ENCODE measurements at places on chromosomes 4 and X. TPM values are rescaled to one million over a fixed set of nuclear protein-coding genes. Genes with fewer than 3 reads are reported as not detected.
A peak's percentile ranks its signal among the peaks of the same experiment; 100 is the strongest.

The SSX2B gene
- not detected for total RNA-seq

The PDCL2 gene
- total RNA-seq = not detected

The TEC gene
- 2.7 TPM for total RNA-seq

The DUSP9 gene
- total RNA-seq = 0.19 TPM

The MAGEA4 gene
- not detected for total RNA-seq

The FOXR2 gene
- not detected for total RNA-seq

The MAP3K15 gene
- 0.31 TPM for total RNA-seq

The BMX gene
- total RNA-seq = not detected

The PROM1 gene
- not detected for total RNA-seq

The SPANXN1 gene
- not detected for total RNA-seq

The RTL9 gene
- total RNA-seq = not detected

GRCh38 chr4:113684534-113685091 lies 76.9 kb downstream of the CAMK2D start:
- no peaks in the 10 kb centered on the region for H3K27me3 ChIP-seq
- H3K36me3 ChIP-seq = peaks cover 51% of the 10 kb centered on the region
- peak overlapping the region; percentile 69 for H3K4me3 ChIP-seq
- peak overlapping the region; percentile 95 for H3K27ac ChIP-seq

GRCh38 chr4:16248605-16249004 lies 22.3 kb upstream of the TAPT1 start:
- H3K27ac ChIP-seq = no peak overlapping the region
- no peaks in the 10 kb centered on the region for H3K27me3 ChIP-seq
- DNase-seq = no peak
- H3K4me3 ChIP-seq = no peak overlapping the region
- H3K36me3 ChIP-seq = peaks cover 5% of the 10 kb centered on the region
- no peaks in the 10 kb centered on the region for H3K4me1 ChIP-seq

GRCh38 chrX:9728261-9728660 lies 37.4 kb downstream of the GPR143 start:
- peaks cover 1% of the 10 kb centered on the region for H3K36me3 ChIP-seq
- DNase-seq = no peak

GRCh38 chrX:110163488-110163887 lies 154.4 kb downstream of the AMMECR1 start:
- no peaks in the 10 kb centered on the region for H3K36me3 ChIP-seq
- no peak overlapping the region for H3K27ac ChIP-seq
- H3K27me3 ChIP-seq = no peaks in the 10 kb centered on the region

GRCh38 chrX:134715930-134716619 lies 57.8 kb upstream of the PLAC1 start:
- peaks cover 10% of the 10 kb centered on the region for H3K4me1 ChIP-seq
- H3K27ac ChIP-seq = no peak overlapping the region
- no peak overlapping the region for H3K4me3 ChIP-seq
- DNase-seq = no peak
- H3K27me3 ChIP-seq = peaks cover 1% of the 10 kb centered on the region

DNA sequence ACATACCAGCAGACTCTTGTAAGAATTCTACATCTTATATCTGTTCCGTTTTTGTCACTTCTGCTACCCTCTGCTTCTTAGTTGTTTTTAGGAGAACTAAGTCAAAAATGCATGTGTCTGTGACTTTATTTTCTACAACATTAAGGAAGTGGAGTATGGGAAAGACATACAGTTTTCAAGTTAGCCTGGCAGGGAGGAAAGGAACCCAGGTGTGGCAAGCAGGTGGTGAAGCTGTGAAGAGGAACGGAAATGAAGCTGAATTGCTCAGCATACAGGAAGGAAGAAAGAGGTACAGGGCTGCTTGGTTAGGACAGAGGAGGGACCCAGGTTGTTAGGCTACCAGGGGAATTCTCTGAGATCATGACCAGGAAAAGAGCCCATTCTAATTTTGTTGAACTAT lies 9.4 kb downstream of the GPRIN3 start:
- H3K36me3 ChIP-seq = peaks cover 15% of the 10 kb centered on the region
- H3K27ac ChIP-seq = peak overlapping the region; percentile 94
- no peaks in the 10 kb centered on the region for H3K27me3 ChIP-seq
- peaks cover 70% of the 10 kb centered on the region for H3K4me1 ChIP-seq

- peak overlapping the region; percentile 95 for H3K27ac ChIP-seq
- peaks cover 36% of the 10 kb centered on the region for H3K4me1 ChIP-seq
- peak overlapping the region; percentile 100 for H3K4me3 ChIP-seq
- DNase-seq = no peak
- peaks cover 71% of the 10 kb centered on the region for H3K36me3 ChIP-seq
Measured at GRCh38 chrX:71543316-71543715, 10.4 kb downstream of the OGT start.

DNA sequence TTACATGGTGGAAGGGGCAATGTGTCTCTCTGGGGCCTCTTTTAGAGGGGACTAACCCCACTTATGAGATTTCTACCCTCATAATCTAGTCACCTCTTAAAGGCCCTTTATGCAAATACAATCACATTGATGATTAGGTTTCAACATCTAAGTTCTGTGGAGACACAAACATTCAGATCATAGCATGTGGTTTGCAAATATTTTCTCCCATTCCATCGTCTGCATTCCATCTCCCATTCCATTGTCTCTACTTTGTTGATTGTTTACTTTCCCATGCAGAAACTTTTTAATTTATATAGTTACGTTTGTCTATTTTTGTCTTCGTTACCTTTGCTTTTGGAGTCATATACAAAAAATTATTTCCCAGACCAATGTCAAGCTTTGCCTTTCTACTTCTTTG lies 927.5 kb upstream of the INTU start:
- H3K4me1 ChIP-seq = no peaks in the 10 kb centered on the region
- H3K27ac ChIP-seq = no peak overlapping the region
- H3K27me3 ChIP-seq = no peaks in the 10 kb centered on the region
- DNase-seq = no peak
- H3K36me3 ChIP-seq = no peaks in the 10 kb centered on the region

GRCh38 chr4:93835929-93836328 lies 7.4 kb downstream of the ATOH1 start:
- H3K27ac ChIP-seq = no peak overlapping the region
- no peaks in the 10 kb centered on the region for H3K4me1 ChIP-seq
- H3K36me3 ChIP-seq = no peaks in the 10 kb centered on the region
- H3K4me3 ChIP-seq = no peak overlapping the region
- no peak for DNase-seq
- peaks cover 39% of the 10 kb centered on the region for H3K27me3 ChIP-seq

- no peaks in the 10 kb centered on the region for H3K4me1 ChIP-seq
- no peak overlapping the region for H3K4me3 ChIP-seq
- H3K27me3 ChIP-seq = no peaks in the 10 kb centered on the region
Measured at GRCh38 chrX:155592331-155592730, 20.4 kb downstream of the TMLHE start.

- peaks cover 10% of the 10 kb centered on the region for H3K4me1 ChIP-seq
- peak; percentile 56 for DNase-seq
- H3K27me3 ChIP-seq = no peaks in the 10 kb centered on the region
- no peak overlapping the region for H3K4me3 ChIP-seq
- H3K27ac ChIP-seq = peak overlapping the region; percentile 41
Measured at GRCh38 chrX:46791927-46792809, 33.2 kb upstream of the SLC9A7 start.

DNA sequence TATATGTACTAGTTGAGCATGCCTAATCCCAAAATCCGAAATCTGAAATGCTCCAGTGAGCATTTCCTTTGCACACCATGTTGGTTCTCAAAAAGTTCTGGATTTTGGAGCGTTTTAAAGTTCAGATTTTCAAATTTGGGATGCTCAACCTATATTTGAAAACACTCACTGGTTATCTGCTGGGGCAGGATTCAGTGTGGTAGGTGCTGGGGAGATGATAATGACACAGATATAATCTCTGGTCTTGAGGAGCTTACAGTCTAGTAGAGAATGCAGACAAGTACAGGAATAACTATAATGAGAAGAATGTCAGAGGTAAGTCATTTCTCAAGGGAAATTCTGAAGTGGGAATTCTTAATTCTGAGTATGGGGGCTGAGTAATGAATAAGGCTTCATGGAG lies 59.4 kb upstream of the CITED1 start:
- H3K4me1 ChIP-seq = no peaks in the 10 kb centered on the region
- H3K36me3 ChIP-seq = no peaks in the 10 kb centered on the region
- DNase-seq = no peak
- no peaks in the 10 kb centered on the region for H3K27me3 ChIP-seq

- H3K27me3 ChIP-seq = no peaks in the 10 kb centered on the region
- no peaks in the 10 kb centered on the region for H3K4me1 ChIP-seq
- DNase-seq = no peak
- H3K36me3 ChIP-seq = no peaks in the 10 kb centered on the region
- no peak overlapping the region for H3K4me3 ChIP-seq
Measured at GRCh38 chr4:16351161-16351560, 124.9 kb upstream of the TAPT1 start.

GRCh38 chrX:149286940-149287349 lies 218.2 kb downstream of the IDS start:
- DNase-seq = peak; percentile 80
- no peaks in the 10 kb centered on the region for H3K36me3 ChIP-seq
- H3K4me1 ChIP-seq = peaks cover 12% of the 10 kb centered on the region
- no peak overlapping the region for H3K4me3 ChIP-seq

DNA sequence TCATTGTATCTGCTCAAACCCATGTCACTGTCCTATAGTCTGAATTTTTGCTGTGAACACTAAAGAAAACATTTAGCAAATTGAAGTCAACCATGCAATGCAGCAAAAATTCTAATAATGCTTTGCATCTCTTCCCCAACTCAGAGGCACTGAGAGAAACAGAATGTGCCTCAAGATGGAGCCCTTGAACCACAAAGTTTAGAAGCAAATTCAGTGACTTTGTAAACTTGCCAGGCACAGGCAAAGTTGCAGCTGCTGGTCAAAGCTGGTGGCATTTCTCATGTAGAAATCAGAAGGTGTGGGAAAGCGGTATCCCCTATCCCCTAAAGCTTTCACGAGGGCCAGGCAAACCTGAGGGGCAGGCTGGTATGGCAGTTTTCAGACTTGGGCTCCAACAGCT lies 121.7 kb upstream of the DIPK2B start:
- H3K27me3 ChIP-seq = no peaks in the 10 kb centered on the region
- H3K36me3 ChIP-seq = no peaks in the 10 kb centered on the region
- H3K4me1 ChIP-seq = no peaks in the 10 kb centered on the region
- no peak overlapping the region for H3K4me3 ChIP-seq
- DNase-seq = peak; percentile 59

GRCh38 chrX:12955882-12956703 lies 18.8 kb upstream of the TMSB4X start:
- H3K27me3 ChIP-seq = no peaks in the 10 kb centered on the region
- peak; percentile 90 for DNase-seq
- H3K36me3 ChIP-seq = peaks cover 2% of the 10 kb centered on the region
- peaks cover 51% of the 10 kb centered on the region for H3K4me1 ChIP-seq

DNA sequence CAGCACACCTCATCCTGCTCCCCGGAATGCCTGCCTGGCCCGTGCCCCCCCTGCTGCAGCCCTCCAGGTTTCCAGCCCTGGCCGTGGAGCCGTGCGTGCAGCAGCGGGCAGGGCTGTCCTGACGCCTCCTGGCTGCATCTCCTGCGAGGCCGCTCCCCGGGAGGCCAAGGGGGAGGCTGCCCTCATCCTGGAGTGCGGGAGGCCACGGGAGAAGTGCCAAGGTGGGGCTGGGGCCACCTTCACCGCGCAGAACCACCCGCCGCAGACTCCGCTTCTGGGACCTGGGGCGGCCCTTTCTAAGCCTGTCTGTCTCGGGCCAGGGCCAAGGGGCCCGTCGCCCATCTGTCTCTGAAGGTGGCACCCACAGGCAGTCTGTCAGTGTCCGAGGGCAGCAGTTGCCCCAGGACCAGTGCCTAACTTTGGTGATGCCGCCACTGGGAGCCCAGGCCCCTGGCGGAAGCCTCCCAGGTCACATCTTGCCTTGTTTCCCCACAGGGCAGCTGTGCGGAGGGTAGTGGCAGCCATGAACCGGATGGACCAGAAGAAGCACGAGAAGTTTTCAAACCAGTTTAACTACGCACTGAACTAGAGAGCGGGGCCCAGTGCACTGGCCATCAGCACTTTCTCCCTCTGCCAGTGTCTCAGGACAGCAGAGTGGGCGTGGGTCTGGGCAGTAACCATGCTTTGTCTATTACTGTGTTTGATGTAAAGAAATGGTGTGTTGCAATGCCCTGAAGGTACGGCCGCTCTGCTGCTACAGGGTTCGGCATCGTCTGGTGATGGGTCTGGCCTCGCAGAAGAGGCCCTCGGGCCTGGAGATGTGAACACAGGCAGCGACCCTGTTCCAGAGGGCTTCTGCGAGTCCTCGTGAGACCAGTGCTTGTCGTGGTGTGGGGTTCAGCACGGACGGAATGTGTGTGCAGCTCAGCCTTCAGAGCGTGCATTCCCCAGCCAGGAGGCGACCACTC lies 20.6 kb downstream of the NKX1-1 start:
- H3K4me3 ChIP-seq = no peak overlapping the region
- no peaks in the 10 kb centered on the region for H3K27me3 ChIP-seq
- no peaks in the 10 kb centered on the region for H3K4me1 ChIP-seq

GRCh38 chr4:102531462-102531861 lies 30.3 kb downstream of the NFKB1 start:
- no peak overlapping the region for H3K27ac ChIP-seq
- no peaks in the 10 kb centered on the region for H3K27me3 ChIP-seq
- H3K36me3 ChIP-seq = peaks cover 58% of the 10 kb centered on the region
- no peak overlapping the region for H3K4me3 ChIP-seq

GRCh38 chr4:85956293-85956945 lies 403.4 kb downstream of the MAPK10 start:
- DNase-seq = no peak
- H3K27ac ChIP-seq = no peak overlapping the region
- no peak overlapping the region for H3K4me3 ChIP-seq
- no peaks in the 10 kb centered on the region for H3K36me3 ChIP-seq
- no peaks in the 10 kb centered on the region for H3K27me3 ChIP-seq

- no peaks in the 10 kb centered on the region for H3K27me3 ChIP-seq
- H3K4me3 ChIP-seq = no peak overlapping the region
- H3K27ac ChIP-seq = no peak overlapping the region
Measured at GRCh38 chrX:12443534-12444098, 305.3 kb downstream of the FRMPD4 start.
